Ascending aorta (tissue), 2 donors: ENCODE measurements at places on chromosomes 1 and 21. TPM values are rescaled to one million over a fixed set of nuclear protein-coding genes. Genes with fewer than 3 reads are reported as not detected.
A peak's percentile ranks its signal among the peaks of the same experiment; 100 is the strongest.

DNA sequence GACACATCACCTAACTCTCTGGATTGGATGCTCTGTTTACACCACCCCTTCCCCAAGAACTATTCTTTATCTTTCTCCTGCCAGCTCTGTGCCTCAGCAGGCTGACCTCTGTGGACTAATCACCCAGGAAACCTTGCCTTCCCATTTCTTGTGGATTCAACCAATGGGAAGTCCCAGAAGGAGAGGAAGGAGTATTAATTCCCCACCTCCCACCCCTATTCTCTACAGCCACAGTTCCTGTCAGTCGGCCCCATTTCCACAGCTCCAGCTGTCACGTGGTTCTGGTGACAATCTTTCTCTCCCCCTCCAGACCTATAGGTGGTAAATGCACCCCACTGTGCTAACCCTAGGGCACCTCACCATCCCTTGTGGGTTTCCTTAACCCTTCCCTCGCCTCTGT lies 46.8 kb upstream of the SSBP3 start:
- H3K36me3 ChIP-seq: no peaks in the 10 kb centered on the region
- H3K27me3 ChIP-seq: no peaks in the 10 kb centered on the region
- no peak for DNase-seq
- no peak overlapping the region for H3K4me3 ChIP-seq
- H3K27ac ChIP-seq: no peak overlapping the region

The CLCA1 gene
- total RNA-seq: not detected

DNA sequence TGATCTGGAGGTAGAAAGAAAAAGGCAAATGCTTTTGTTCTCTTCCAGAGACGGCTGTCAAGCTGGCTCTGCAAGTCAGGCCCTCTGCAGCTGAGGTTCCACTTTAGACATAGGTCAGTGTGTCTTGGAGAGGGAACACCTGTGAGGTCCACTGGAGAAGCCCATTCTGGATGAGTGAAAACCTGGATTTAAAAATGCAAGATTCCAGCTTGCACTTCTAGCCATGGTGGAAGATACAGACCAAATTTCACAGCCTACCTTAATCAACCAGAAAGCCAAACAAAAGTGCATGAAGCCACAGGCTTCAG lies 35.0 kb downstream of the AGPAT3 start:
- H3K27me3 ChIP-seq: no peaks in the 10 kb centered on the region
- H3K27ac ChIP-seq: no peak overlapping the region
- H3K36me3 ChIP-seq: peaks cover 5% of the 10 kb centered on the region
- H3K4me1 ChIP-seq: no peaks in the 10 kb centered on the region

DNA sequence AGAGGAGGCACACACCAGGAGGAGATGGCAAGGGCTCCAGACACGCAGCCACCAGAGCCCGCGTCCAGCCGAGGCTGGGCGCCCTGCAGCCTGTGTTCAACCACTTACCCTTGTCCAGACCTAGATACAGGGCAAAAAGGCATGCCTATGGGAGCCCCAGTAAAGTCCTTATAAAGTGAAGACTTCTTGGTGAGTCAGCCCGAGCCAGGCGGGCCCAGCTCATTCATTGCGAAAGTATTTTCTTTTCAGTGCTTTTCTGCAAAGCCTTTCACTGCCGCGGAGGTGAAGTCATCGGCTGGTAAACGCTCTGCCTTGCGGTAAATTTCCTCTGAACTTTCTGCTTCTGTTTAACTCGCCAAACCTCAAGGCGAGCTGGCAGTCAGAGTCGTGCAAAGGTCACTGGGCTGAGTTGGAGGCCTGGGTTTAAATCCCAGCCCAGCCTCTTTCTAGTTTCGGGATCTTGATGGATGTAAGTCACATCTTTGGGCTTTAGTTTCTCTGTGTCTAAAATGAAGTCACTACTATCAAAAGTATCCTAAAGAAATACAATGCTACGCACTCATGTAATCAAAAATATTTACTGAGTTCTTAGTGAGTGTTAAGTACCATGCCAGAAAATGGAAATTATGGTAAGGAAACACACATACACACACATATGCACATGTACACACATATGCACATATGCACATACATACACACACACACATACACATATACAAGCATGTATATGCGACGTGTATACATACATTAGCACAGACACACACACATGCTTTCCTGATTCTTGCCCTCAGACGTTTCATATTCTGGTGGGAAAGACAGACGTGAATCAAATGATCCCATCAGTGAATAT lies 54.7 kb upstream of the IFFO2 start:
- H3K4me1 ChIP-seq: peaks cover 24% of the 10 kb centered on the region
- peak overlapping the region; percentile 85 for H3K27ac ChIP-seq
- DNase-seq: peak; percentile 95

The GABRD gene
- total RNA-seq: not detected

- H3K27me3 ChIP-seq: no peaks in the 10 kb centered on the region
- no peak overlapping the region for H3K27ac ChIP-seq
- no peak overlapping the region for H3K4me3 ChIP-seq
- H3K36me3 ChIP-seq: no peaks in the 10 kb centered on the region
- no peaks in the 10 kb centered on the region for H3K4me1 ChIP-seq
- no peak for DNase-seq
Measured at GRCh38 chr1:116310180-116310579, 62.9 kb upstream of the ATP1A1 start.

- H3K4me1 ChIP-seq: peaks cover 38% of the 10 kb centered on the region
- no peaks in the 10 kb centered on the region for H3K36me3 ChIP-seq
- H3K27ac ChIP-seq: peak overlapping the region; percentile 75
Measured at GRCh38 chr1:3003039-3003940, 18.0 kb upstream of the ACTRT2 start.

GRCh38 chr1:51345300-51345687 lies 14.9 kb upstream of the TTC39A start:
- H3K27me3 ChIP-seq: peaks cover 12% of the 10 kb centered on the region
- peak overlapping the region; percentile 40 for H3K4me3 ChIP-seq
- no peak for DNase-seq

- H3K27ac ChIP-seq: no peak overlapping the region
- no peaks in the 10 kb centered on the region for H3K36me3 ChIP-seq
- no peaks in the 10 kb centered on the region for H3K27me3 ChIP-seq
- H3K4me3 ChIP-seq: no peak overlapping the region
- H3K4me1 ChIP-seq: peaks cover 4% of the 10 kb centered on the region
- DNase-seq: no peak
Measured at GRCh38 chr1:211923095-211923494, 92.5 kb upstream of the LPGAT1 start.

- H3K27me3 ChIP-seq: no peaks in the 10 kb centered on the region
- H3K36me3 ChIP-seq: no peaks in the 10 kb centered on the region
- H3K4me3 ChIP-seq: no peak overlapping the region
- no peak for DNase-seq
- H3K4me1 ChIP-seq: peaks cover 8% of the 10 kb centered on the region
- peak overlapping the region; percentile 78 for H3K27ac ChIP-seq
Measured at GRCh38 chr1:9238550-9238949, 4.0 kb downstream of the H6PD start.

- no peaks in the 10 kb centered on the region for H3K27me3 ChIP-seq
- no peaks in the 10 kb centered on the region for H3K36me3 ChIP-seq
- DNase-seq: no peak
- H3K27ac ChIP-seq: no peak overlapping the region
- no peak overlapping the region for H3K4me3 ChIP-seq
- no peaks in the 10 kb centered on the region for H3K4me1 ChIP-seq
Measured at GRCh38 chr1:89563957-89564604, 39.5 kb downstream of the LRRC8B start.

DNA sequence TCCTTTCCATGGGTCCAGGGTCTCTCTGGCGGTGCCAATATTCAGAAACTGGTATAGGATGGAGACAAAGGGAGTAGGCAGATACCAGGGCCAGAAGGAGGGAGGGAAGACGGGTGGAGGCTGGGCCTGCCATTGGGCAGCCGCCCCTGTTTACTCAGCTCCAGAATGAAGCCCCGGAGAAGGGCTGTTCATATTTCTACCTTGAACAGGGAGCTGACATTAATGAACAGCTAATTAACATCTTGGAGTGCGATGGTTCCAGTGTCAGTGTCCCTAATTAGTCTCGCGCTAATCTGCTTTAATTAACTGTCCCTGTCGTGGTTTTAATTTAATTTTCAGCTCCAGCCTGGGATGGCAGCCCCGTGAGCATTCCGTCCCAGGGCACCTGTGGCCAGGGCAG lies 113.8 kb downstream of the EPHB2 start:
- H3K27ac ChIP-seq: no peak overlapping the region
- H3K4me3 ChIP-seq: no peak overlapping the region
- DNase-seq: no peak
- no peaks in the 10 kb centered on the region for H3K36me3 ChIP-seq

The VAMP4 gene
- 3.6 TPM for total RNA-seq

The C1orf210 gene
- not detected for total RNA-seq
